Activated CD8-positive, alpha-beta memory T cell treated with anti-CD3 and anti-CD28 coated beads for 48 hours (primary cell): ENCODE measurements at places on chromosomes 6 and 20.

- no peak for DNase-seq
Measured at GRCh38 chr6:122696079-122696478, 83.4 kb upstream of the FABP7 start.

- no peak for DNase-seq
Measured at GRCh38 chr6:111661541-111662061, 55.9 kb upstream of the TRAF3IP2 start.

GRCh38 chr6:146851837-146852236, 253.1 kb downstream of the ADGB start:
- no peak for DNase-seq

DNA sequence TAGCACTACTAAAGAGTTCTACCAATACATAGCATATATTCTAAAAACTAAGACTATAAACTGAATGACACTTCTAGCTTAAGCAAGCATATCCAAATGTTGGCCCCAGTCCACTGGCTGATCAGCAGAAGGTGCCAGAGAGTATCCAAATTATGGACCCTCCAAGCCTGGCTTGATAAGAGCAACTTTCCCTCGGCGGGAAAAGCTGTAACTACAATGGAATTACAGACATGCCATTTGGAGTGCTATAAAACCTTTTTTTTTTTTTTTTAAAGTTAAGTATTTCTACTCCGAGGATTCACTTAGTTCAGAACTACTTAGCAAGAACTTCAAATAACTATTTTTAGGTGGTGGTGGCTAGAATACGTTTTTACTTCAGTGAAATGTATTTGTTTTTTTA, 94.6 kb downstream of the EPB41L2 start:
- no peak for DNase-seq

DNA sequence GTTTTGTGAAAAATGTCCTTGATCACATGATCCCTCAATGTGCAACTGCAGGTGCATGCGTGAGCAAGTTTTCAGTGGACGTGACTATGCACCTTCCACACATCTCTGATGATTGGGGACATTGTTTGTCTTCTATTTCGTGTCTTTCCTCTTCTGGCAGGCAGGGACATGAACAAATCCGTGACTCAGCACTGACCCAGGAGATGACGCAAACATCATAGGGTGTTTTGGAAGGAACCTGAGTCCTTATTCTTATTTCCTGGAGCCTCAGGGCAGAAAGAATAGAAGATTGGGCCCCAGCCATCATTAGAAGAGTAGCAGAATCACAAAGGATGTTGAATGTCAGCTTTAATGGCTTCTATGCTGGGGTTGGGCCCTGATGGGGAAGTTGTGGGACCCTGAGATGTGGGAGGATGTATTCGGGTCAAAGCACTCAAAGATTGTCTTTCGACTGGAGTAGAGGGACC, 11.9 kb upstream of the SIRPD start:
- DNase-seq: no peak

- DNase-seq: no peak
Measured at GRCh38 chr20:31542201-31542842, 28.1 kb downstream of the HM13 start.

GRCh38 chr20:37198932-37199660, 19.7 kb upstream of the MROH8 start:
- DNase-seq: no peak

DNA sequence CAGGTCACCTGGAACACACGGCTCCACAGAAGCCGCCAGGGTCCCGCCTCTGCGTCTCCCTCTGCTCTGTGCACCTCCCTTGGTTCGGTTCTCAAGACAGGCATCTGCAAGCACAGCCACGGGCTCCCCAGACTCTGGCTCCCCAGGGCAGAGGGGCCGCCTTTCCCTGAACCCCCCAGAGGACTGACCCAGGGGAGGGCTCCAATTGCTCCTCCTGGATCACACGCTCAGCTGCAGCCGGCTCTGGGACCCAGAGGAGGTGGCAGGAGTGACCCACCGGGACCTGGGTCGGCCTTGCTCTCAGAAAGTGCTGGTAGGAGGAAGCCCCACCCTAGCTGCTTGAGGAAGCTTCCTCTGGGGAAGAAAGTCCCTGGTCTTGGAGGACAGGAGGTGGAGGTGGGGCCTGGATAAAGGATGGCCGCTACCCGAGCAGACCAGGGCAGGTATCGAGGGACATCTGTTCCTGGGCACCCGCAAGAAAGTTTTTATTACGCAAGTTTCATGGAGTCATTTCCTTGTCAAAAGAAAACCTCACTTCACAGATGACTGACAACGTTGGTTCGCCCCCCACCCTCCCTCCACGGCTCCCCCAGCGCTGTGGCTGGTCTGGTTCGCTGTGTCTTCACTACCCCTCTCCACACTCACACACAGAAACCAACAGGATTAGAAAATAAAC, 103.9 kb upstream of the AFDN start:
- DNase-seq: no peak

GRCh38 chr6:47286301-47286700, 23.4 kb downstream of the TNFRSF21 start:
- no peak for DNase-seq

DNA sequence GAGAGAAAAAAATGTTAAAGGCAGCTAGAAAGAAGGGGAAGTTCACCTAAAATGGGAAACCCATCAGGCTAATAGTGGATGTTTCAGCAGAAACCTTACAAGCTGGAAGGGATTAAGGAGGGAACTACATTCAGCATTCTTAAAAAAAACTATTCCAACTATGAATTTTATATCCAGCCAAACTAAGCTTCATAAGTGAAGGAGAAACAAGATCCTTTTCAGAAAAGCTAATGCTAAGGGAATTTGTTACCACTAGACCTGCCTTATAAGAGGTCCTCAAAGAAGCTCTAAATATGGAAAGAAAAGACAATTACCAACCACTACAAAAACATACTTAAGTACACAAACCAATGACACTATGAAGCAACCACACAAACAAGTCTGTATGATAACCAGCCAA, 59.2 kb upstream of the SLC35F1 start:
- DNase-seq: no peak

DNA sequence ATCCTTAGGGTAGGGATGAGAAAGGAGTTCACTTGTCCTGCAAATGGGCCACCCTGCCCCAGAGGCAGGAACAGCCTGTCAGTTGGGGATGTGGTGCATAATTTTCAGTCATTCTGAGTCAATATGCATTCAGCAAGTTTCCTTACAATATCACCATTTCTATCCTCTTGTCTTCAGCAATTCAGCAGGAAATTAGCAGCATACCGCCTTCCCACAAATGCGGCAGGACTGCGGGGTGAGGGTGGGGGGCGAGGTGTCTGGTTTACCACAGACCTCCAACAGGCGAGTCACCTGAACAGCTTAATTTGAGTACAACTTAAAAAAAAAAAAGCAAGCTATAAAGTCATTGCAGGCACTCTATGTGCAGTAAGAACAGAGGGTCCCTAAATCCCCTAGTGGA, 126.8 kb downstream of the MAP3K7 start:
- DNase-seq: no peak

DNA sequence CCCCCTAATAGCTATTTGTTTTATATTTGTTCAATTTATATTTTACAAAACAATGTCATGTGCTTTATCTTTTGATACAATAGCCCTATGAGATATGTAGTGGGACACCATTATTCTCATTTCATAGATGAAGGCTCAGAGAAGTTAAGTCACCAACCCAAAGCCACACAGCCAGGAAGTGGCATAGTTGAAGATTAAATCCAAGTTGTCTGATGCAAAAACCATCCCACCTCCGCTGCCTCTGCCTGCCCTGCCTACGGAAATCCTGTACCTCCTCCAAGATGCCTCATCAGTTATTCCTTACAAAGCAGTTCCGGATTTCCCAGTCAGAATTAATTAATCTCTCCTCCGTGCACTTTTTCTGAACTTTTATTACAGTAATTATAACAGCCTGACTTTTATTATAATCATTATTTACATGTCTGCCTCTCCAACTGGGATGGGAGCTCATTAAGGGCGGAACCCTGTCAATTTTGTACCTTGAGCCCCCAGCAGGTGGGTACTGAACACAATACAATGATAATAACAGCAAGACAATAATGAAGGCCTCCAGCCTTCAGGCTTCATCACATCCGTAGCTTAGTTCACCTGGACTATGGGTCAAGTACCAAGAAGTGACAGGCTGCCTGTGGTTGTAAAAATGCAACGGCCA, 54.7 kb downstream of the LRFN2 start:
- no peak for DNase-seq

GRCh38 chr6:36242626-36243025, 27.2 kb upstream of the PNPLA1 start:
- no peak for DNase-seq

DNA sequence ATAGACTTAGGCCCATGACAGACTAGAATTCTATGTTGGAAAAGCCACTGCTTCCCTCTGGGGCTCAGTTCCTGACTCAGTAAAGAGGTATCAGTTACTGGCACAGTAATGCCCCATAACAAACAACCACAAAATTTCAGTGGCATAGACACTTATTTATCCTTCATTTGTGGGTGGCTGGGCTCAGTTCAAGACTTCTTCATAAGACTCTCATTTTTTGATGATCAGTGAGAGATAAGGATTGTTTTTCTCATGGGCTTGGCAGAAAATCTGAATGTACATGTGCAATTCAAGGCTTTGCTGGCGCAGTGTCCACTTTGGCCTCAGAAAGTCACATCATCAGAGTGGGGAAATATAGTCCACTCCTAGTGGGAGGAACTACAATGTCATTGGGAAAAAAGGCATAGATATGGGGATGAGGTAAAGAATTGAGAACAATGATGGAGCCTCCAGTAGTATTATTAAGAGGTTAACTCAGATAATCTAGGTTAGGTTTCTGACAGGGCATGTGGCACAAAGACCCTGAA, 384.6 kb upstream of the FLRT3 start:
- no peak for DNase-seq

DNA sequence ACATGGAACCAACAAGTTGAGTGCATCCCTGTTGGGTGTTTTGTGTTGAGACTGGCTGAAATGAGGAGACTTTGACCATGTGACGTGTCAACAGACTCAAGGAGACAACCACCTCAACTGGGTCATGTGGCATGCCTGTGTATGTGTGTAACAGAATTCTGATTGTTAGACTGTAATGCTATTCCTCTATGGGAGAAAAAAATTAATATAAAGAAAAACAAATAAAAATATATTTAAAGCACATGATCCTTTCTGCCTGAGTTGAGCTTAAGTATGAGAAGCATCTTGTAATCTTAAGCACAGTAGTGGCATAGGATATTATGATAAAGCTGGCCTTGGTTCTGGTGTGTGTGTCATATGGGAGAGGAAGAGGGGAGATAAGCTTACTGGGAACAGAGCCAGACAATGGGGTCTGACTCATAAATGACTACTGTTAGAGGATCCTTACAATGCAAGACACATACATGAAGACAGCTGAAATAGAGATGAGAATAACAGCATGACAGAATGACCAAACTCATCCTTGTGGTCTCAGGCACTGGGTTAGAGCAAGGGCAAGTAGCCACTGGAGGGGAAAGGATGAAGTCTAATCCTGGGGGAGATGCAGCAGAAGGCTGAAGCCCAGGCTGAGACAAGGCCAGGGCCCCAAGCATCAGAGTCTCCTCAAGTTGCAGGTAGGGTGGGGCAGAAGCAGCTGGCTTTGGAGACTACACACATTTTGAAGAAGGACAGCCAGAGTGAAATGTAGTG, 9.2 kb downstream of the TP53INP2 start:
- no peak for DNase-seq

- no peak for DNase-seq
Measured at GRCh38 chr20:62899633-62900051, 26.7 kb downstream of the DIDO1 start.
